ENCODE measurements at places on chromosomes 4 and X.

- DNase-seq = no peak
Measured at GRCh38 chr4:130043732-130044160, 947.8 kb downstream of the C4orf33 start.

GRCh38 chrX:75151827-75152592 is 4.1 kb downstream of the ABCB7 start:
- peak; percentile 15 for DNase-seq

- DNase-seq = no peak
Measured at GRCh38 chr4:24380957-24381665, 203.2 kb downstream of the DHX15 start.

GRCh38 chrX:30312858-30313257 is 3.7 kb upstream of the NR0B1 start:
- no peak for DNase-seq

GRCh38 chrX:118632862-118633261 is 94.5 kb upstream of the IL13RA1 start:
- peak; percentile 66 for DNase-seq

- peak; percentile 64 for DNase-seq
Measured at GRCh38 chr4:56979421-56980072, 851 bp downstream of the POLR2B start.

- no peak for DNase-seq
Measured at GRCh38 chr4:4284827-4285618, 4.9 kb downstream of the LYAR start.

DNA sequence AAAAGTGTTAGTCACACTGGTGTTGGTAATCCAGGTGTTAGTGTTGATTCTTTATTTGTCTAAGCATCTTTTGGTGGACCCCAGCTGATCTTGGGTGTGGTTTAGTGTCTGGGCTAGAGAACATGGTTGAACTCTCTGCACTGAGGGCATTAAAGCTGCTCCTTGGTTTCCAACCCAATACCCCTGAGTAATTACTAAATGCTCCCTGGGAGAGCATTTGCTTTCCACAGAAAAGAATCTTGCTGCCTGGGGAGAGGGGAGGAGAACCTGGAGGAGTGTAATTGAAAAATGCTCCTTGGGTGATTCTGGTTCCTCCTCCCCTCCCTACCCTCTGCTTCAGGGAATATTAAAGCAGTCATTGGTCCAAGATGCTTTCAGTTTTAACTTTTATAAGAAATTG is 3.1 kb downstream of the GUCY1B1 start:
- no peak for DNase-seq

GRCh38 chr4:181661090-181661489 is 582.1 kb upstream of the TENM3 start:
- DNase-seq = no peak

- no peak for DNase-seq
Measured at GRCh38 chr4:107901213-107901934, 30.0 kb upstream of the CYP2U1 start.

DNA sequence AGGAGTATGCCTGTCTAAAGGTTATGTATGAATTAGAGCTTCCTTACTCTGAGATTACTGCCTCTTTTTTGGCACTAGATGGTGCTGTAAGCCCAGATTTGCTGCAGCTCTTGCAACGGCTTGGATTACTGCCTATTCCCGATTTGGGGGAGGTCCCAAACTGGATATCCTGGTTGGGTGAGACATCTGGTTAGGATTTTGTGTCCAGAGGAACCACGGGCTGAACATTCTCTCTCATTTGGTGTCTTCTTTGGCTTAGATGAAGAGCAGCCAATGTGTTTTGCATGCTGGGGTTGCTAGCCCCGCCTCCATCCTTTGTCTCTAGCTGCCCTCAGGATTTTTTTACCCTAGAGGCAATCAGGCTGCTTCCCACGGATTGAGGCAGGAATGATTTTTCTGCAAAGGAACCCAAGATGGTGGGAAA is 31.9 kb downstream of the F8A1 start:
- peak; percentile 71 for DNase-seq

GRCh38 chr4:121758925-121759568 is 5.9 kb downstream of the SMIM43 start:
- DNase-seq = no peak

DNA sequence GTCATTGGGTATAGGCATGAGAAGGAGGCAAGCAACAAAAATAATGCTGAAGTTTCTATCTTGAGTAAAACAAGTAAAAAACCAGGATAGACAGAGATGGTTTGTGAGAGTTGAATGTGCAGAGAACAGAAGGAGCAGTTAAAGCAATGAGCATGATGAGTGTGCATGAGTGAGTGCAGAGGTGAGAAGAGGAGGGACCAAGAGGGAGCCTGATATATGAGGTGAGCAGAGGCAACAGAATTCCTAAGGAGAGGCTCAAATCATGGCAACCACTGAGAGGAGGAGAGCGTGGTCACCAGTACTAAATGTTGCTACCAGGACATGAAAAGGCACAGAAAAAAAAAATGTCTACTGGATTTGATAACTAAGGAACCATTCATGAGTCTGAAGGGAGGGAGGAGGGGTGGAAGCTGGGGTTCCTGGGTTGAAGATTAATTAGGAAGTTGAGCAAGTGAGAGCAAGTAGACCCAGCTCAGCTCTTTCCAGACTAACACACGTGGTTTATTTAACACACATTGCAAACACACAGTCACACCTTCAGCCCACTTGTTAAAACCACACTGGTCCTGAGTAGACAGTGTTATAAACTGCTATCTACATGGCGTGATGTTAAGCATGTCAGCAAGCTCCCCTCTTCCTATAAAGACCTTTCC is 69.0 kb upstream of the IQCM start:
- DNase-seq = peak; percentile 1

GRCh38 chrX:154046031-154046781 is 26.5 kb upstream of the IRAK1 start:
- DNase-seq = no peak

GRCh38 chr4:44563496-44563895 is 87.9 kb downstream of the YIPF7 start:
- no peak for DNase-seq

DNA sequence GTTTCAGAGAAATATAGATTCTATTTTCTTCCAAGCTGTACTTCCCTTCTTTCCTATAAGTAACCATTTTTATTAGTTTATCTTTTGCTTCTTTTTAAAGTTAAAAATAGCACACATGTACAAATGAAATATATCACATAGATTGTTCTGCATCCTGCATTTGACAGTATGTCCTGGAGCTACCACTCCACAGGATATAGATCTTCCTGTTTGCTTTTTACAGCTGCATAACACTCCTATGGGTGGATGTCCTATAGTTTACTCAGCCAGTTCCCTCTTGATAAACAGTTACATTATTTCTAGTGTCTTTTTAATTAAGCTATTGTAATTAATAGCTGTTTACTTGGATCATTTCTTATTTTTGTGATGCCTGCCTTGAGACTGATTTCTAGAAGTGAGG is 301.6 kb upstream of the DDX53 start:
- DNase-seq = no peak

GRCh38 chr4:74118600-74119338 is 19.8 kb upstream of the CXCL2 start:
- no peak for DNase-seq

- DNase-seq = no peak
Measured at GRCh38 chrX:21968333-21968732, 27.8 kb downstream of the SMS start.

- DNase-seq = peak; percentile 28
Measured at GRCh38 chr4:128917781-128918180, 108.3 kb downstream of the JADE1 start.

GRCh38 chr4:112708772-112709171 is 71.8 kb downstream of the LARP7 start:
- no peak for DNase-seq

GRCh38 chr4:38149472-38149996 is 189.3 kb downstream of the PTTG2 start:
- no peak for DNase-seq

- DNase-seq = no peak
Measured at GRCh38 chr4:40962551-40963180, 212.9 kb downstream of the NSUN7 start.

DNA sequence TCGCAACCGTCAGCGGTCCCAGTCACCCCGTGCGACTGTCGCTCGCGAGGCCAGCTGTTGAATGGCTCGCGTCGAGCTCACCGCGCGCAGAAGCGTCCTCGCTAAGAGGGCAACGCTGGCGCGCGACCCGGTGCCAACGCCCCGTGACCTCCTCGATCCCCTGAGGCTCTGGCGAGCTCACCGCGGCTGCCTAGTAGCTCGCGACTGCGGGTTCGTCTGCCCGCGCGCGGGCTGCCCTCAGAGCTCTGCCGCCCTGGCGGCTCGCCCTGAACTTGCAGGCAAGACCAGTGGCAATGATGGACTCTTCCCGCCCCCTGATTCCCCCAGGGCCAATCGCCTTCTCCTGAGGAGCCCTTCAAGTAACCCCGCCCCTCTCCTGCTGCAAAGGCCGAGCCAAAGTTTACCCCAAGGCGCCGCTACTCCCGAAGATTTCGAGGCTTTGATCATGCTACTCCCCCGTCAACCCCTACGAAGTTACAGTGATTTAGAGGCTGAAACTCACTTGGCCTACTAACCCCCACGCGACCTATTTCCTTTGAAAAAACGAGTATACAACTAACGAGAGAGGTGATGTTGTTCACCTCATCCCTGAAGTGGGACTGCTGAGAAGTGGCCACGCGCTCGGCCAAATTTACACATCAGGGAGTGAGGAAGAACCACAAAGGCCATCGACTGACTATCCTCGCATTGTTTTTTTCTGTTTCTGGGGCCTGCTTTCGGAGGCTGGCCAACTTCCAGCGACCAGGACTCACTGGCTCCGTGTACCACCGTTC is 37.5 kb downstream of the PGRMC1 start:
- no peak for DNase-seq

- no peak for DNase-seq
Measured at GRCh38 chr4:654871-655463, 19.1 kb downstream of the ATP5ME start.

GRCh38 chrX:65866773-65867172 is 173.1 kb downstream of the VSIG4 start:
- DNase-seq = no peak

DNA sequence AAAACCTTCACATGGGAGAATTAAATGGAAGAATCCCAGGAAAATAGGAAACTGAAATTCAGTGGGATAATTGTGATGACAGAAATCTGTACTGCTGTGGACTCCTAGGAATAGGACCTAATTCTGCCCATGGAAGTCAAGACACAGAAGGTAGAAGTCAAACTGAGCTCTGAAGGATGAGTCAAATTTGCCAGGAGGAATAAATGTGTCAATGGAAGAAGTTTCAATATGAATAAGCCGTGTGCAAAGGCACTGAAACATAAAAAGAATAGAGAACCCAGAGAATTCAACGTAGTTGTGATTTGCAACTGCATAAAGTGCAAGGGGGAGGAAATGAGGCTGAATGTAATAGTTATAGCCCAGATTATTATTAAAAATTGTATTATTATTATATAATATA is 11.6 kb downstream of the ENAM start:
- DNase-seq = no peak

GRCh38 chrX:51824061-51824460 is 69.4 kb upstream of the MAGED1 start:
- DNase-seq = no peak

DNA sequence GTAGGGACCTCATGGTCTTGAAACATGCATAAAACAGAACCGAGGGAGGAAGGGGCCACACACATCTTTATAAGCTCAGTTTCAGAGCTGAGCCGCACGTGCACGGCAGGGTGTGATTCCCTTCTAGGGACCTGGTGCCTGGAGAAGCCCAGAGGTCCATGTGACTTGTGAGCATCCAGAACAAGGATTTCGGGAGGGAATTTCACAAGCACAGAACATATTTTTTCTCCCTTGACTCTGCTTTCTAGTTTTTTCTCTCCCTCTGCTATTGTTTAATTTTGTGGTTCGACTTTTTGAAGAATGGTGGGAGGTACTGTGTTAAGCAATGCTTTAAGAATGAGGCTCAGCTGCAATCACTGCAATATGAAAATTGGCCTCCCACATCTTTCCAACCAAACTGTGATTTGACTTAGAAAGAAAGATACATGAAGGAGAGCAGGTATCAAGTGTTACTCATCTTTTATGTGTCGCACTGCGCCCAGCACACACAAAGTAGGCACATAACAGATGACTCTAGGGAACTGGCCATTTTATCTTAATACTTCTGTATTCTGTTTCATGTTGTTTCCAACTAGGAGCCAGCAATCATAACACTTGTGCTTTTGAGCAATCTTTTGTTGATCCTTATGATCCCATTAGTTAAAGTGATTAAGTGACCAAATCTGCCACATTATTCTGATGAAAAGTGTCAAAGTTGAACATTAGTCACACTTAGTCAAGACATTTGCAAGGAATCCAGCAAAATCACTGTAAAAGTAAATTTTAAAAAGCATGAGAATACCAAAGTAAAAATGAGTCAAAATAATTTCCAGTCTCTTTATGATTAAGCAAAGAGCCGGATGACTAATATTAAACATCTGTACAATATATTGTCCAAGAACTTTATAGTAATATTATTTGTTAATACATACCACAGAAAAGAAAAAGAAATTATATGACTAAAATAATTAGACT is 86.4 kb downstream of the SHISA3 start:
- DNase-seq = no peak

GRCh38 chr4:76214177-76214675 is 602 bp upstream of the SCARB2 start:
- DNase-seq = no peak

GRCh38 chrX:132467026-132467425 is 21.8 kb downstream of the MBNL3 start:
- no peak for DNase-seq

DNA sequence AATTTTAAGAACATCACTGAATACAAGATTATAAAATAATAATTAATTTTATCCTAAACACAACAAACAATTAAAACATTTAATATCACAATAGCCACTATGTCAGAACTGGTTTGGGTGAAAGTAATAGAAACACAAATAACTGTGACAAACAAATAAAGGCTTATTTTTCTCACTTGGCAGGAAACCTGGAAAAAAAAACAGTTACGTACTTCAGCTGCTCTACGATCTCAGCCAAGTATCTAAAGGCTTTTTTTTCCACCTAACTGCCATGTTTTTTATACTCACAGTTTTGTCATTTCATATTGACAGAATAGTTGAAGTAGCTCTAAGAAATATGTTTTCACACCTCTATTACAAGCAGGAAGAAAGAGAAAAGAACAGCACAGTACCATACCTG is 284.8 kb upstream of the INTU start:
- DNase-seq = no peak

DNA sequence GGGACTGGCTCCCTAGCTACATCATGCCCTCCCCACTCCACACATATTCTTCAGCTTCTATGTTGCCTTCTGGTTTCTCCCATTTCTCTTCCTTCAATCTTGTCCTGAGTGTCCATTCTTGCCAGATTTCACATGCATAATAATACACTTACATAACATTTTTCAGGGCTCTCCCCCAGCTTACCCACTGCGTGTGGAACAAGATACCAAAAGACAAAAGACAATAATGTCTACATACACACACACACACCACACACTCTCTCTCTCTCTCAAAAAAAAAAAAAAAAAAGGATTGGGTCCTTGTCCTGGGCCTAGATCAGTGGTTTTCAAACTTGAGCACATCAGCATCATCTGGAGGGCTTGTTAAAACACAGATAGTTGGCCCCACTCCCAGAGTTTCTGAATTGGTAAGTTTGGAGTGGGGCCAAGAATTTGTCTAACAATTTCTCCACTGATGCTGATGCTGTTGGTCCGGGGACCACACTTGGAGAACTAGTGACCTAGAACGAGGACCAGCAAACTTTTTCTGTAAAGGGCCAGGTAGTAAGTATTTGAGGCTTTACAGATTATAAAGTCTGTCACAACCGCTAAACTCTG is 6.5 kb upstream of the SMARCA1 start:
- no peak for DNase-seq

Data from KBM-7 (cell line).